ENCODE measurements at places on chromosomes 7 and 10.

GRCh38 chr10:1141701-1142100 is 85.5 kb downstream of the WDR37 start:
- DNase-seq, result no peak

GRCh38 chr10:125263551-125263950 is 103.2 kb upstream of the CTBP2 start:
- DNase-seq, result no peak

DNA sequence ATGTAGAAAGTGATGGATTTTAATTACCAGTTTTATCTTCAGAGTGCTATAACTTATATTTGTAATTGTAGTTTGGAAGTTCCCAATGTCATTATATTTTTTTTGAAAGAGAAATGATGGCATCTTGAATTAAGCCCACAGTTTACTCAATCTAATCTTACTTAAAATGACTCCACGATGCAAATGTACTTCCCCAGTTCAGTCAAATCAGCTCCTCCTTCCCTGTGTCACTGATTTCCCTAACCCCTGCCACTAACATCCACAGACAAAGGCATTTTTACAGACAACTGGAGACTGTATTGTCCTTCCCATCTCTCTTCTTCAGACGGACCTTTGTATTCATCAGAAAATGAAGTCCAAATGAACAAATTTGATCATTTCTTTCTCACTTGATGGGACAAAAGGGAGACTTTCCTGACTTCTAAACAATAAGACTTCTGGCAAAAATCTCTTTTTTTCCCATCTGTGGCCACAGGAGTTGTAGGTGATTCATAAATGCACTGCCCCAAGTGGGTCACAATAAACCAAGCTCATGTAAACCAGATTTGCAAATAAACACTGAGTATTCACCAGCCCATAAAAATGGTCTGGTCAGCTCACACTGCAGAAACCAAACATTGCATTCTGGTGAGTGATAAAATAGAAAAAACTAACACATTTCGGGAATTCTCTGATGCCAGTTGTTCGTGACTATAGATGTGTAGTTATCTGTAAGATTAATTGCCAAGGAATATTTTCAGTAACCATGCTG is 162.9 kb downstream of the FANK1 start:
- DNase-seq, result no peak

DNA sequence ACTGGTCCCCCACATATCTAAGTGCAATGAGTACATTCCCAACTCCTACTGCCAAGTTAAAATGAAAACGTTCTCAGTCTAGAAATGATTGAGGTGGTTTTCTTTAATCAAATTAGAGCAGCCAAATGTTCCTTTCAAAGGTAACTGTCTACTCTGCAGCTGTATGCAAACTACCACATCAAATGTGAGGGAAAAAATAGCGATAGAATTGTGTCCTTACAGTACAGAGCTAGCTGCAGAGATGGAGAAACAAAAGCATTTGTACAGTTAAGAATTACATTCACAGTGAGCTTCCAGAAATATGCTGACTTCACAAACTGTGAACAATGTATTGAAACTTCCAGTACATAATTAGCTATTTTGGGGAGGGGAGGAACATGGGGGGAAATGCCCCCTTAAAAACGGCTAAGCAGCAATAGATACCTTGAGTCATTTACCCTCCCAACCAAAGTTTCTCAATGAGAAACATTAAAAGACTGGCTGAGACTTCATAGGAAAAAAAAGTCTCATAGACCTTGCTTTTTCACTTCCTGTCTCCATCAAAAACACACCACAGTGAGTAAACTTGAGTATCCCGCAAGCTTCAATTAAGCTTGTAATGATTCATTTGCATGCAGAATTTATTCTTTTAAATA is 22.9 kb downstream of the CDK6 start:
- DNase-seq, result no peak

DNA sequence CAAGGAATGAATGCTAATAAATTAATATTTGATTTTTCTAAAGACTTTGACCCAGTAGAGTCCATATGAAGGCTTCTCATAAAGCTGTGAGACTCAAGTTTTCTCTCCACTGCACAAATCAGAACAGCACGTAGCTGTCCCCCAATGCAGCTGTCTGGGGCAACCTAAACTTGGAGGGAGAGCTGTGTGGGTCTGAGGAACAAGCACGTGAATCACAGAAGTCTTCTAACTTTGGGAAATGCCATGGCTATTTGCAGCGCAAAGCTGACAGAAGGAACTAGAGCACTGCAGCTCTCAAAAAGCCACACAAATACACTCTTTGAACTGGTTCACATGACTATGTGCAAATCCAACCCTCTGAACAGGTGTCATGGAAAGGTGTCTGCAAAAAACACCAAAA is 47.9 kb downstream of the COL1A2 start:
- DNase-seq, result no peak

All from right renal pelvis (tissue), 4 donors.